ENCODE measurements at places on chromosomes 2 and 18. TPM values are rescaled to one million over a fixed set of nuclear protein-coding genes. Genes with fewer than 3 reads are reported as not detected.

Gene CPLX4
- not detected for total RNA-seq

Gene FNDC4
- total RNA-seq: 25.1 TPM

Gene LHCGR
- total RNA-seq: 0.39 TPM

Gene IL18RAP
- total RNA-seq: not detected

Gene CELF4
- not detected for total RNA-seq

Gene REG1B
- not detected for total RNA-seq

Gene KCNG2
- not detected for total RNA-seq

Gene LINC00305
- total RNA-seq: not detected

Gene ARMC9
- total RNA-seq: 53.9 TPM

Gene ASIC4
- under 0.01 TPM for total RNA-seq

Gene CYTIP
- total RNA-seq: 0.76 TPM

Gene ALK
- total RNA-seq: not detected

Gene GALR1
- not detected for total RNA-seq

Gene CIDEA
- total RNA-seq: 0.52 TPM

Gene TOGARAM2
- under 0.01 TPM for total RNA-seq

Gene GPR55
- not detected for total RNA-seq

Gene MOCOS
- total RNA-seq: 12.5 TPM

Gene MYO5B
- total RNA-seq: 6.6 TPM

Gene UGT1A8
- not detected for total RNA-seq

Gene ANKRD29
- 4.1 TPM for total RNA-seq

Gene MDH1B
- total RNA-seq: 2.3 TPM

Gene PLB1
- 4.1 TPM for total RNA-seq

Gene ARHGAP15
- not detected for total RNA-seq

Gene NABP1
- total RNA-seq: 95.4 TPM

Gene CHPF
- 129 TPM for total RNA-seq

Gene SLC9A4
- not detected for total RNA-seq

Data from articular chondrocyte of knee joint (primary cell).